ENCODE measurements at places on chromosomes 16 and 17.

- DNase-seq = no peak
Observed at GRCh38 chr17:79800325-79801155, 3.7 kb upstream of the CBX8 start.

GRCh38 chr16:55272744-55273143 is 51.3 kb upstream of the IRX6 start:
- no peak for DNase-seq

GRCh38 chr16:68299571-68300453 is 10.9 kb downstream of the SLC7A6OS start:
- DNase-seq = no peak

DNA sequence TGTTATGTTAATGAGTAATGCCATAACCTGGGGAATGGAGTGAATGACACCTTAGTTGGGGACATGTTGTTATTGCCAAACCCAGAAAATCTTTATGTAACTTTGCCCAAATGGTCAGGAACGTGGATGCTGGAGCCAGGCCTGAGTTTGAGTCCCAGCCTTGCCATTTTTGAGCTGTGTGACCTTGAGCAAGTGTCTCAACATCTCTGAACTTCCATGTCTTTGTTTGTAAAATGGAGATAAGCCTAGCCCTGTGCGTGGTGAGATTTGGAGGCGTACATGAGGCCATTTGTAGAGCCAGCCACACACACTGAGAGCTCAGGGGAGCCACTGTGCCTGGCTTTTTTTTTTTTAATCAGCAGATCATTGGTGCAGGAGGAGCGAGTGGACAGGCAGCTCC is 247.3 kb downstream of the FOXL1 start:
- DNase-seq = no peak

GRCh38 chr16:2753733-2754020 is 1.2 kb downstream of the SRRM2 start:
- no peak for DNase-seq

DNA sequence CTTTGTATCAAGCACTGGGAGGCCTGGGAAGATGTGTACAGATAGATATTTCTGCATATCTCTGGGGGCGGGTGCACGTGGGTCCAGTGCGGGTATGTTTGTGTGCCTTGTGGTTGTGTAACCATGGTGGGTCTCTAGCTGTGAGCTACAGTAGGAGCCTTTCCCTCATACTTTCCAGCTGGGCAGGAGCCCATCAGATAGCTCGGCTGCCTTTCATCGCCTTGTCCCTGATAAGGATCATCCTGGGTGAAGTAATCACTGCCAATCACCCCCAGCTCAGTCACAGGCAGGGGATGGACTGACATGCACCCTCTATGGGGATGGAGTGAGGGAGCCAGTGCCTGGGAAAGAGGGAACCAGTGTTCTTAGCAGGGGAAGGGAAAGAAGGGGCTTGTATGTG is 3.2 kb upstream of the SCRN2 start:
- DNase-seq = no peak

DNA sequence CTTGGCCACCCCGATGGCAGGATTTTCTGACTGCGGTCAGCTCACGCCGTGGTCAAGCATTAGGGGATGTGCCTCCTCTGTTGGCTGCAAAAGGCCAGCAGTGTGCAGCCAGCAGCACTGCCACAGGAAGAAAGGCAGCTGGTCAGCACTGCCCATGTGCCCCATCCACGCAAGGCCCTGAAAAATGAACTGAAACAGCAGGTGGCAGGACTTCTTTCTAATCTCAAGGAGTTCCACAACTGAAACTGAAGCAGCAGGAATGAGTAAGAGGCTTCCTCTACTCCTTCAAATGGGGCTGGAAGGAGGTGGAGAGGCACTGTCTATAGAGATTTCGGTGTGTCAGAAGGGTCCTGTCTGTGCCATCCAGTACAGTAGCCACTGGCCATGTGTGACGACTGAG is 3.2 kb downstream of the ZNF500 start:
- no peak for DNase-seq

DNA sequence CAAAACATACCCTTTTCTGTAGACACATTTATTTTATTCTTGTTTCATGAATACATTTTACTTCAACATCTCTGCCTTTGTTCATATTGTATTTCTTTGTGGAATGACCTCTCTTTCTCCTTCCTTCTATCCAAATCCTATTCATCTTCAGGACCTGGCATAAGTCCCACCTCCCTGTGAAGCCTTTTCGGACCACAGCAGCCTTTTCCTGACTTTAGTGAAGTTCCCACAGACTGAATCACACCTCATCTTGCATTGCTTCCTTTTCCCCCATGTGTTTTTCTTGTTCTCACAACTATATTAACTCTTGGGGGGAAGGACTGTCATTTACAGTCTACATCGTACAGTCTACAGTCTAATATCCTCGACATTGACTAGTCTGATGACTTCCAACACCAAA is 58.2 kb downstream of the MFSD11 start:
- no peak for DNase-seq

- no peak for DNase-seq
Observed at GRCh38 chr17:14270508-14270907, 30.4 kb upstream of the HS3ST3B1 start.

DNA sequence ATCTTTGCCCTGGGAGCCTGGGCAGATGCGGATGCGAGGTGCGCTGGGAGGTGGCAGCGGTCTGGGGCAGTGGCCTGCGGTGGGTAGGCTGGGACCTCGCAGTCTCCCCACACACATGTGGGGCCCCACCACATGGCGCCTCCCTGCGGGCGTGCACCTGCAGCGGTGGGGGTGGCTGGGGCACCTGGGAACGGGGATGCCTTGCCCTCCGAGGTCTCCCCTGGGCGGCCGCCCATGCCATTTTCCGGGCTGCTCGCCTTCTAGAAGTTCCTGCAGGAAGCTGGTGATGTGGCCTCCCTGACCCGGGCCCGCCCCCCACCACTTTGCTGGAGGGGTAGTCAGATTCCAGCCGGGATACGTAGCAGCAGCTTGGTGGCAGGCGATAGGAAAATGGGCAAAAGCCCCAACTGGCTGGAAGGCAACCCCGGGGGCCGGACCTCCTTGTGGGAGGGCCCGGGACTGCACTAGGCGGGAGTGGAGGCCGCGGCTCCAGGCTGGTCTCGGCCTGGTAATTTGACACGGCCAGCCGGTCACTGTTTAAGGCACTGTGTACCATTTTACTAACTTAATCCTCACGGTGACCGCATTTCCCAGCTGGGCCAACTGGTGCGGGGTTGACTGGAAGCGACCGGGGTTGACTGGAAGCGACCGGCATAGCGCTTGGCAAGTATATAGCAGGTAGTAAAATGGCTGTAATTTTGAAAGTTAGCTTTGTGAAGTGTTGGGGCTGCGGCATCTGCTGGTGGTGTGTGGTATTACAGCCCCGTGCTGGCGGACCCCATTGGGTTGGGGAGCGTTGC is 38.5 kb downstream of the IGF2BP1 start:
- DNase-seq = peak; percentile 12

- DNase-seq = no peak
Observed at GRCh38 chr17:77604301-77604972, 354.1 kb upstream of the TNRC6C start.

- DNase-seq = no peak
Observed at GRCh38 chr17:58529275-58529674, 14.8 kb upstream of the MTMR4 start.

- DNase-seq = no peak
Observed at GRCh38 chr16:87789437-87790291, 23.9 kb upstream of the KLHDC4 start.

GRCh38 chr16:54070789-54071343 is 215.7 kb downstream of the IRX3 start:
- no peak for DNase-seq

GRCh38 chr16:67719778-67720144 is 645 bp upstream of the GFOD2 start:
- no peak for DNase-seq

- DNase-seq = no peak
Observed at GRCh38 chr16:71351558-71351901, 7.0 kb upstream of the CALB2 start.

DNA sequence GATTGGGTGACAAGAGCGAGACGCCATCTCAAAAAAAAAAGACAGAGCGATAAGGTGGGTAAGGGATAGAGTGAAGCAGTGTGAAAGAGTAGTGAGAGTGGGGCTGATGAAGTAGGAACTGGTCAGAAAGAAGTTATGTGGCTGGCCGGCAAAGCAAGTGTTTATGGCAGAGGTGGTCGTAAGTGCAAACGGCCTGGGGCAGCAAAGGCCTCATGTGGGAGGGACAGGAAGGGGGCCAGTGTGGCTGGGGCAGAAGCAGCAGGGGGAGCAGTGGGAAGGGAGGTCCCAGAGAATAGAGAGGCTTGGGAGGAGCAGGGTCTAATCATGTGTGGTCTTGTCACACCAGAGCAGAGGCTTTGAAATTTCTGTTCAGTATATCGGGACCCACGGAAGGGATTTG is 186.2 kb downstream of the HS3ST3B1 start:
- no peak for DNase-seq

DNA sequence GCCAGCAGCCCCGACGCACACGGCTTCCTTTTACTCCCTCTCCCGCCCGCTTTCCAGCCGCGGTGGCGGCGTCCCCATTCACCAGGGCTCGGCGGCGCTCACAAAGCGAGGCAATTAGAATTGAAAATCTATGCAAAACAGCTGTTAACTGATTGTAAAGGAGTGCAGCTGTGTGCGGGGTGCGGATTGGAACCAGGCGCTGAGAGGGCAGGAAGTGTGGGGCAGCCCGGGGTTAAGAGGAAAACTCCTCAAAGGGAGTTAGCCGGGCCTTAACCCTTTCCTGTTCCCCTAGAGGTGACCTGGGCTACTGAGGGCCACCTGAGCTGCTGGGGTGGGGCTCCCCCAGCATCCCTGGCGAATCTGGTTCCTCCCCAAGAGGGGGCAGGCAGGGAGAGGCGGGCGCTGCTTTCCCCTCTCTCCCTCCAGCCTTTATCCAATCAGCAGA is 5.8 kb upstream of the GSE1 start:
- no peak for DNase-seq

DNA sequence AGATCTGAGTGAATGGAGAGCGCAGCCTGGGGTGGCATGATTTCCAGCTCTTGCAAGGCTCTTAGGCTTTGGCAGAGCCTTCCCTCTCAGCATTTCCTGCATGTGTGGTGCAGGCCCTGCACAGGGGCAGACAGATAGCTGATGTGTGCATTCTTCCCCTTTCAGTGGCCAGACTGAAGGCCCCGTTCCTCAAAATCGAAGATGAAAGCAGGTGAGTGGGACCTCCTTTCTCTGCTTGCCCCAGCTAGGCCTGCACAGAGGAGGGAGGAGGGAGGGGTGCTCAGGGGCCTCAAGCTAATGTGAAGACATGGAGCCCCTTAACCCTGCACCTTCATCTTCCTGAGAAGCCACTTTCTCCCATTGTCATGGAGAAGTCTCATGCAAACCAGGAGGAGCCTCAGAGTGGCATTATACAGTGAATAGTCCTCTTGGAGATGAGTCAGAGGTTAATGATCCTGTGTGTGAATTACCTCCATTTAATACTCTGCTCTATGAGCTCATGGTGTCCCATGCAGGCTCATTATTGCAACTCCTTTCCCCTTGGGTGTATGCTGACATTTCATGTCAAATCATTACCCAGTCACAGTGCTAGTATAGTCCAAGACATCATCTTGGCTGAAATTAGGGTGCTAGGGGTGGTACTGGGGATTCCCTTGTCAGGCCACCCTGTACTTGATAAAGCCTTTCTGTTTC is 20.4 kb upstream of the ADAM11 start:
- no peak for DNase-seq

DNA sequence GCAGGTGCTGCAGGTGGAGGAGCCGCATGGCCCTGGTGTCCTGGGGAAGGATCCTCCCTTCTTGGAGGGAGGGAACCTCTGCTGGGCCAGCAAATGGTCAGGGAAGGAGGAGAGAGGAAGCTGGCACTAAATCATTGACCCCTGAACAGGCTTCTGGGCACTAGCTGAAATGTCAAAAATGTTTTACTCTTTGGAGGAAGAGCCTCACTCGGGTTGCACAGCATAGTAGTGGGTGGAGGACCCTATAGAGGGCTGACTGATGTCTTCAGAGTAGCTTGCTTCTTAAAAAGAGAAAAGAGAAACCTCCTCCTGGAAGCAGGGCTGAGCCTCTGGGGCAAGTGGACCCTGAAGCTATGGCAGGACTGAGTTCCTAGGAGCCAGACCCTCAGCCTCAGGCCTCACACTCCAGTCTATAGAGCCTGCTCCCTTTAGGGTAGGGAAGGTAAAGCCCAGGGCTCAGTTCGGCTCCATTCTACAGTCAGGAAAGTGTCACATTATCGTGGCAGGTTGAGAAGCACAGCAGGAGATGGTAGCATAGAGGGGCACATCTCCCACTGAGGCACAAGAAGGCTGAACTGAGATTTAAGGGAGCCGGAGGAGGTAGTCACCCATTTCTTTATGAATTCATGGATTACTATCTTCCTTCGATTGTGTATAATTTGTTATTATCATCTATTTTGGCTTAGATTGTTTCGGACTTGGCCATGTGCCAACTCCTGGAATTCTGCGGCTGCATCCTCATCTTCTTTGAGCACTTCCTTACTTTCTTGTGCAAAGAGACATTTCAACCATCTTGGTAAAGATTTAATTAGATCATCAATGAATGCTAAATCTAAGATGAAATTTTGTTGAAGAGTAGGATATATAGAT is 7.3 kb upstream of the CUEDC1 start:
- DNase-seq = no peak

GRCh38 chr17:81090361-81091136 is 55.6 kb downstream of the BAIAP2 start:
- DNase-seq = peak; percentile 11

DNA sequence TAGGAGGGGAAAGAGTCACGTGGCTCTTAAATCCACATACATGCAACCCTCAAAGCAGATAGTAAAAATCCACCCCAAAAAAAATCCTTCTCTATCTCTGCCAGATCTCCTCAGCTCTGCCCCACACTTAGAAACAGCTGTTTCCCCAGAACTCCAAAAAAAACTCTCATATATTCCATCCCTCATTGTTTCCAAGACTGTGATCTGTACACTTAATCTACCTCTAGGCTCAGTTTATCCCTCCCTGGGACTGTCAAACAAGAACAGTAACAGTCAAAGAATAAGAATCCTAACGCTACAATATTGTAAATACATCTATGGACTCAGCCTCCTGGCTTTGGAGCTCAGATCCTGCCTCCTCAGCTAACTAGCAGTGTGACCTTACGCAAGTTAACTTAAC is 11.6 kb downstream of the CUEDC1 start:
- DNase-seq = no peak

- DNase-seq = no peak
Observed at GRCh38 chr17:46159686-46160085, 33.5 kb downstream of the KANSL1 start.

DNA sequence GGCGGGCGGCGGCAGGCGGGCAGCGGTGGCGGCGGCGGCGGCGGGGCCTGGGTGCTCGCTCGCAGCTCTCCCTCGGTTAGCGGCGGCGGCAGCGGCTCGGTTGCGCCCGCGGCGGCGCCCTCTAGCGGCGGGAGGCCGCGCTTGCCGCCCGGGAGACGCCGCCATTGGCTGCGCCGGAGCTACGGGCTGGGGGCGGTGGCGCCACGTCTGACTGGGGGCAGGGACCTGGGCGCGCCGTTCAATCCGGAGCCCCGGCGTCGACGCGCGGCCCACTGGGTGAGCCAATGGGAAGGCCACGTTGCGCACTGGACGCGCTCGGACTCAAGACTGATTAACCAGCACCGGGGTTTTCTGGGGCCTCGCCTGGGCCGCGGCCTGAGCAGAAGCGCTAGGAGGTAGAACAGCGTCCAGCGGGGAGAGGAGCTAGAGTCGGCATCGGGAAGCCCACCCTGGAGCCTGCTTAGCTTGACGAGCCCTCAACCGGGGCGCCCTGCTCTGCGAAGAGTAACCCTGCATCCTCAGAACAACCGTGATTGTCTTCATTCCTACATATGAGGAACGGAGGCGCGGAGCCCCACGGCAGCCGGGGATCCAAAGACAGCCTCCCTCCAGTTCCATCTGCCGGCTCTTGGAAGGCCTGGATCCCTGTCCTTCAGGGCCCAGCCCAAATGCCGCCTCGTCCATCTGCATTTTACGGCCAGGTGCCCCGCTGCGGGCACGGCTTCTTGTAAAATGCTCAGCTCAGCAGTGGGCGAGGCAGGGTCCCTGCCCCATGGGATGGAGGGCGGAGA is at the start of gene ZC3H7A:
TSS of gene ZC3H7A (minus strand) at position 93 of the 791 bp plus-strand sequence. CDS start 14,904 bp downstream, outside the sequence.
- DNase-seq = peak; percentile 93
